ENCODE measurements at places on chromosomes 2 and 18.

GRCh38 chr2:220123751-220124150, 496.3 kb downstream of the SLC4A3 start:
- no peaks in the 10 kb centered on the region for H3K27me3 ChIP-seq
- no peak overlapping the region for H3K27ac ChIP-seq
- H3K36me3 ChIP-seq, result no peaks in the 10 kb centered on the region

- no peak overlapping the region for H3K4me3 ChIP-seq
- H3K27me3 ChIP-seq, result no peaks in the 10 kb centered on the region
- H3K4me1 ChIP-seq, result no peaks in the 10 kb centered on the region
Observed at GRCh38 chr18:28045176-28045810, 131.6 kb downstream of the CDH2 start.

GRCh38 chr18:73296686-73297085, 428.9 kb upstream of the NETO1 start:
- H3K36me3 ChIP-seq, result no peaks in the 10 kb centered on the region
- no peak overlapping the region for H3K27ac ChIP-seq
- H3K4me1 ChIP-seq, result no peaks in the 10 kb centered on the region

DNA sequence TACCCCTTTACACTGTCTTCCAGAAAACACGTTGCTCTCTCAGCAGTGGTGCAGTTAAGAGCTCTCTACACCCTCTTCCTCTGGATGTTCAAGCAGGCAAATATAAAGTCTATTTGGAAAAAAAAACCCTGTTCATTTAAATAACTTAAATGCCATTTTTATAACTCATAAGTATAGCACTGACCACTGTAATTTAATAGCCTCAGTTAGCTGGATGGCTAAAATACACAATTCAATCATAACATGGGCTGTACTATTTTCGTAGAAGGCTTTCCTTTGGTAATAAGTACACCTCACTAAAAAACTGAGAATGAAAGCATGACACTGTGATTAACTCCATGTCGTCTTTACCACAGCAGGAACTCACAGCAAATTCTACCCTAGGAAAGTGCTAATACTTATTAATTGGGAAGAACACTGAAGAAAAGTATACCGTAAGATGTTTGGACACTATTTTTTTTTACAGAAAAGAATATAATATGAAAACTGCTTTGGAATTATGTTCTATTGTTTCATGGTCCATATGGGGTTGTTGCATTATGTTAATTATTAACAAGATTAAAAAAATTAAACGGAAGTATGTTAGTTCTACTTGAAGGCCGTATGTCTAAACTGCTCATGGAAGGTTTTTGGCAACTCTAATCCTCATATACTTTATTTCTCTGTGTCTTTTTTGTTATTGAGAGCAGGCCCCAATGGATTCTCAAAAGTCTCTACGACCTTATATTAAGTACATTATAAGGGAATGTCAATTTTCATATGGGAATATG, 269.1 kb downstream of the ZNF385B start:
- H3K4me1 ChIP-seq, result no peaks in the 10 kb centered on the region
- H3K27me3 ChIP-seq, result no peaks in the 10 kb centered on the region
- no peak overlapping the region for H3K4me3 ChIP-seq
- no peak overlapping the region for H3K27ac ChIP-seq
- H3K36me3 ChIP-seq, result no peaks in the 10 kb centered on the region

- H3K4me1 ChIP-seq, result no peaks in the 10 kb centered on the region
- no peaks in the 10 kb centered on the region for H3K36me3 ChIP-seq
- no peak overlapping the region for H3K4me3 ChIP-seq
- DNase-seq, result no peak
- H3K27me3 ChIP-seq, result no peaks in the 10 kb centered on the region
Observed at GRCh38 chr2:82657106-82657505, 1802.0 kb downstream of the SUCLG1 start.

DNA sequence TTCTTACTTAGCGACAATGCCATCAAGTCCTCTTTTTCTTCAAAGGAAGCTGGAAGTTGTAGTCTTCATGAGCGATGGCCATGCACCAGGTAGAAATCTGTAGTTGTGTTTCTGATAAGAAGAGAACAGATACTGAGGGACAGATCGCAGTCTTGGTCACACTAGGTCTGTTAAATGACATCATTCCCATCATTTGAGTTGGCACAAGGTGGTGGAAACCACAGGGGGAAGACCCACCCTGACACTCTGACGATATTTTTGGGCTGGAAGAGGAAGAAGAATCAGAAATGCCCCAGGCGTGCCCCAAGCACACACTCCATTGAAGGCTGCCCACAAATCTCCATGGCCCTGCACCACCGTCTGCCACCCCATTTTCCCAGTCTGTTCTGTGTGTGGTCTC, 89.0 kb upstream of the BOD1L2 start:
- H3K4me1 ChIP-seq, result no peaks in the 10 kb centered on the region
- H3K4me3 ChIP-seq, result no peak overlapping the region
- no peak for DNase-seq
- no peaks in the 10 kb centered on the region for H3K36me3 ChIP-seq
- no peaks in the 10 kb centered on the region for H3K27me3 ChIP-seq
- no peak overlapping the region for H3K27ac ChIP-seq

DNA sequence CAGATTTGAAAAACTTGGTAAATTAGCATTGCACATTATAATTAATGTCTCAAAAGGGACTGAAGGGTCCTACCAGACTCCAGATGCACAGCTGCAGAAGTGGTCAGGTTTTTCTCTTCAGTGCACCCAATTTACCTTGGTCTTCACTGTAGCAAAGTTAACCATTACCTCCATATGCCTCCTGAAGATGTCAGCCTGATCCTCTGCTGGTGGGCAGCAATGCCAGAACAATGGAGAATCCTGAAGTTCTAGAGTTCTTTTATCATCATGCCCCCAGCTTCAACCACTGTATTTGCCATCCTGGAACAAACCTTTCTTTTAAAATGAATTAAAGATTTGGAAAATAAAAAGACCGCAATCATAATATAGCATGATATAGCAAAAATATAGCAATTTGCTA, 1774.8 kb upstream of the CELF4 start:
- no peak overlapping the region for H3K4me3 ChIP-seq
- no peak overlapping the region for H3K27ac ChIP-seq
- no peak for DNase-seq
- H3K36me3 ChIP-seq, result no peaks in the 10 kb centered on the region
- no peaks in the 10 kb centered on the region for H3K4me1 ChIP-seq

- no peaks in the 10 kb centered on the region for H3K36me3 ChIP-seq
- no peaks in the 10 kb centered on the region for H3K27me3 ChIP-seq
- H3K27ac ChIP-seq, result peak overlapping the region; percentile 1
- peak overlapping the region; percentile 33 for H3K4me3 ChIP-seq
- peak; percentile 76 for DNase-seq
Observed at GRCh38 chr2:64609227-64609941, 44.3 kb downstream of the SERTAD2 start.

GRCh38 chr2:166393008-166393407, 17.3 kb upstream of the SCN9A start:
- no peak overlapping the region for H3K4me3 ChIP-seq
- DNase-seq, result no peak
- H3K4me1 ChIP-seq, result no peaks in the 10 kb centered on the region

DNA sequence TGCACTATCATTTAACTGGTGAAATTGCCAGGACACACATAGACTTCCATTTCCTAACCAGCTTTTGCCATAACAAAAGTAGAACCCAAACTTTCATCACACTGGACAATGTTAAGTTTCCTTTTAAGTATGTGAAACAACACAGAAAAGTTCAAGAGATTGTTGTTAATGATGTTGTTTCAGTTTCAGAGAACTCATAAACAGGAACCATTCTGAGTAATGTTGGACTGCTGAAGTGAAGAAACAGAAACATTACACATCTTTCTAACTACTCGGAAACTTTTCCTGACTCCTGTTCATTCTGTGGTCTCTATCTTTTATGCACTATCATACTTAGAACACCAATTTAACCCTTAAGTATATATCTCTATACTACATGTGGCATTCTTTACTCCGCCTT, 179.2 kb downstream of the RIT2 start:
- H3K36me3 ChIP-seq, result no peaks in the 10 kb centered on the region
- DNase-seq, result no peak
- H3K27me3 ChIP-seq, result no peaks in the 10 kb centered on the region
- no peak overlapping the region for H3K27ac ChIP-seq

DNA sequence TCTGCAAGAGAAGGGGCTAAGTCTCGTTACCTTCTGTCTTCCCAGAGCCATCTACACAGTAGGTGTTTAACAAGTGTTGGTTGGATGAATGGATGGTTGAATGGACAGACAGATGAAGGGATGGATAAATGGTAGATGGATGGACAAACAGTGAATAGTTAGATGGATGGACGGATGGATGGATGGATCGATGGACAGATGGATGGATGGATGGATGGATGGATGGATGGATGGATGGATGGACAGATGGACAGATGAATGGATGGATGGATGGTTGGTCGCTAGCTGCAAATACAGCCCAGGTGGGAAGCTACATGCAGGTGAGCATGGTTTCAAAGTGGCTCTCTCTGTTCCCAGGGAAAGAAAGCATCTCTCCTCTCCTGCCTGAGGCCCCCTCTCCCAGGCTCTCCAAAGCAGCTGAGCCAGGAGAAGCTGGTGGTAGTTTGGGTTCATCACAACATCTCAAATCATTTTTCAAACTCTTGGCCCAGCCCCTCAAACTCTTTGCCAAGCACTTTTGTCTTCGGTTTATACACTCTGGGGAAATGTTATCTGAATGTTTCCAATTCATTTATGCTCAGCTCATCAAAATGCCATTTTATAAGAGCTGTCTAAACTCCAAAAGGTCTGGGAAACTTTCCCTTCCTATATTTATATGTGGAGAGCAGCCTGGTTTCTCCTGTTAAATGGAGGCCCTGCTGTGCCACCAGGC, 192.7 kb downstream of the ANAPC1 start:
- DNase-seq, result no peak
- H3K4me1 ChIP-seq, result no peaks in the 10 kb centered on the region
- H3K27me3 ChIP-seq, result no peaks in the 10 kb centered on the region

DNA sequence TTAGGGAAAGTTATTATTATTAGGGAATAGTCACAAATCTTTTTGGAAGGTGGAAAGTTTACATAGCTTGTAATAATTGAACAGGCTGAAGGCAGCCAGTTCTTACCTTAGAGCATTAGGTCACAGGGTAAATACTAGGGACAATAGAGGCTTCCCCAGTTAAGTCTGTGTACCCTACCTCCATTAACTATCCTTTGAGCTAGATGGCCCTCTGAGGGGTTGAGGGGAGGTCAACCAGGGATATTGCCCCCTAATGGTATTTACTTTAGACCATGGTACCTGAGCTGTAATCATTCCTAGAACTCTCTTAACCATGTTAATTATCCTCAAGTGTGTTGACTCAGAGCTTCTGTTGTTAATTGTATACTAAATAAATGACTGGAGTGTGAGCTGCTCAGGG, 120.5 kb upstream of the SCN7A start:
- no peak for DNase-seq
- no peak overlapping the region for H3K4me3 ChIP-seq
- no peaks in the 10 kb centered on the region for H3K4me1 ChIP-seq
- no peaks in the 10 kb centered on the region for H3K36me3 ChIP-seq
- H3K27me3 ChIP-seq, result no peaks in the 10 kb centered on the region

DNA sequence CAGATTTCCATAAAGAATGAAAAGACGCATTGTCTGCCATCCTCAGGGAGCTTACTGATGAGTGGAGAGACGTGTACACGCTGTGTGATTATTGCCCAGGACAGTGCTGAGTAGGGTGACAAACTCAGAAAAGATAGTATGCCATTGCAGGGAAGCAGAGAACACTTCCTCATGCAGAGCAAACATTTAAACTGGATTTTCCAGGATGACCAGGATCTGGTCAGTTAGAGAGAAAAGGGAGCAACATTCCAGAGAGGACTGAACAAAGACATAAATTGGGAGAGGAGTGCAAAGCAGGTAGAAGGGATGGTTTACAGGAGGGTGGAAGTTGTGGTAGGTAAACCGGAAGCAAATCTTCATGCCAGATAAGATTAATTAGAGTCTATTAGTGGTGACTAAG, 2.3 kb downstream of the SLC9A2 start:
- H3K4me3 ChIP-seq, result no peak overlapping the region
- H3K27ac ChIP-seq, result no peak overlapping the region

DNA sequence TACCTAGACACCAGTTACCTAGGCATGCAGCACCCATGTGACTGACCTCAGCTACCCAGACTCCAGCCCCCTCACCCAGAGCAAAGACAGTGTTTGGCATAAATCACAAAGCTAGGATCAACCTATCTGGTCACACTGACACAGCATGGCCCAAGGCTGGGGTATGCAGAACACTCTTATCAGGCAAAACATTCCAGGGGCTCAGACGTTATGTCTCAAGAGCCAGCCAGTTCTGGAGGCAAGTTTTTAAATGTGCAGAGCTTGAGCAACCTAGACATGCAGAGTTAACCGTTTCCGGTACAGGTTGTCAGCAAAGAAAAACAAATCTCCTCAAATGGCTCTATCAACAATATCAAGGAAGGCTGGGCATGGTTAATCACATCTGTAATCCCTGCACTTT, 92.8 kb downstream of the AP1S3 start:
- no peak overlapping the region for H3K4me3 ChIP-seq
- H3K4me1 ChIP-seq, result peaks cover 1% of the 10 kb centered on the region
- H3K36me3 ChIP-seq, result no peaks in the 10 kb centered on the region
- H3K27ac ChIP-seq, result no peak overlapping the region
- H3K27me3 ChIP-seq, result no peaks in the 10 kb centered on the region

GRCh38 chr18:78579854-78580577, 399.6 kb upstream of the SALL3 start:
- no peak overlapping the region for H3K4me3 ChIP-seq
- H3K4me1 ChIP-seq, result no peaks in the 10 kb centered on the region
- no peak for DNase-seq
- H3K36me3 ChIP-seq, result no peaks in the 10 kb centered on the region

- H3K27me3 ChIP-seq, result no peaks in the 10 kb centered on the region
- H3K36me3 ChIP-seq, result no peaks in the 10 kb centered on the region
- H3K4me3 ChIP-seq, result no peak overlapping the region
Observed at GRCh38 chr2:95298486-95299111, 1.5 kb downstream of the KCNIP3 start.
